ENCODE measurements at places on chromosomes 12 and 14. TPM values are rescaled to one million over a fixed set of nuclear protein-coding genes. Genes with fewer than 3 reads are reported as not detected.
A peak's percentile ranks its signal among the peaks of the same experiment; 100 is the strongest.

RNF34 gene
- 87.8 TPM for total RNA-seq

RERG gene
- total RNA-seq = not detected

CELA1 gene
- total RNA-seq = not detected

RAD9B gene
- total RNA-seq = 3.0 TPM

IGF1 gene
- total RNA-seq = not detected

- DNase-seq = peak; percentile 31
These were observed 1.5 kb upstream of the FBRSL1 start for GRCh38 chr12:132488127-132489077.

CLEC1B gene
- total RNA-seq = not detected

- DNase-seq = no peak
These were observed 310.8 kb downstream of the BCL11B start for GRCh38 chr14:98961191-98961590.

- no peak for DNase-seq
These were observed 23.9 kb downstream of the PHLDA1 start for GRCh38 chr12:76007640-76008039.

DNA sequence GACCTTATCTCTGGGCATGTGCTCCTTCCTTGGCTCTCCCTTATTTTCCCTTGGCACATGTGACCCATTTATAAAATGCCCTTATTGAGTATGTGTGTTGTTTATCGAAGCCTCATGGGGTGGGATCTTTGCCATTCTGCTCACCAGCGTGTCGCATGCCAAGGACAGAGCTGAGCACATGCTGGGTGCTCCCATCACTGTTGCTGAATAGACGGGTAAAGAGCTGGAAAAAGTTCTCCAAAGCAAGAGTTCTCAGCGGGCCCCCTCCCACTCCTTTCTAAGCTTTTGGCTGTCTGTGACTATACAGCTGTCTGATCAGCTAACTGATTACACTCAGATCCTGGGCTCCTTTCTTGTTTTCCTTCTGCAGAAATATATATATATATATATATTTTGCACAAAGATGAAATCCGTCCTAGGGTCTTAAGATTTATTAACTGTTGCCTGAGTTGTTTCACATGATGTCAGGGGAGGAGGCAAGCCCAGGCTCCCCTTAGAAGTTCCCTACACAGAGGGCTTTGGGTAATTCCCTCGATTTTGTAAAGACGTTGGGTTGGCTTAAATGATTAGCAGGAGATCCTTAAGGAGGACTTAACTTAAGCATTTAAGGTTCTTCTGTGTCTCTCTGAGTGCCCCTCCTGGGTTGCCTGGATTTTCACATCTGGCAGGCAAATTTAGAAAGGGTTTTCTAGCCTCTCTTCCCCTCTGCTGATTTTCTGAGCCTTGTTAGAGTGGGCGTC, 71.6 kb downstream of the TMEM132C start:
- DNase-seq = no peak

DNA sequence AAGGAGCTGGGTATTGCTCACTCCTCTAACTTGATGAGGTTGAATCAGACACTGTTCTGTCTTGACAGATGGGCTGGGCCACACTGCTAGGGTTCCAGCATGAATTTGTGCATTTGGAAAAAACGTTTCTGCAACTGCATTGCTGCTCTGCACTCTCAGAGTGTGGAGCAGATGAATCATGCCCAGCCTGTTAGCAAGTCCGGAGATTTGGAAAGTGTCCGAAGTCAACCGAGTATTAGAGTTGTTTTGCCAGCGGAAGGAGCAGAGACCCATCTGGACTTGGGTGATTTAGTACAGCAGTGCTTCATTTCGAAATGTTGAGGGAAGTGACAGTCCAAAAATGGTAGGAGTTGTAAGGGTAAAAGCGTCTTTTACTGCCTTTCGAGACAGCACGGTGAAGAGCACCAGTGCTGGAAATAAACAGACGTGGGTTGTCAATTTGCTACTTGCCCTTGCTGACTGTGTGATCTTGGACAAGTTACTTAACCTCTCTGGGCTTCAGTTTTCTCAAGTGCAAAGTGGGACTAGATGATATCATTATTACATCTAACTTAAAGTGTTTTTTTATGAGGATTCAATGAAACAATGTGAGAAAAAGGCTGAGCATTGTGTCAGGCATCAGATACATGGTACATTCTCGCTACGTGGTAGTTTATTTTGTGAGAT, 139.5 kb downstream of the CHST11 start:
- no peak for DNase-seq

DNA sequence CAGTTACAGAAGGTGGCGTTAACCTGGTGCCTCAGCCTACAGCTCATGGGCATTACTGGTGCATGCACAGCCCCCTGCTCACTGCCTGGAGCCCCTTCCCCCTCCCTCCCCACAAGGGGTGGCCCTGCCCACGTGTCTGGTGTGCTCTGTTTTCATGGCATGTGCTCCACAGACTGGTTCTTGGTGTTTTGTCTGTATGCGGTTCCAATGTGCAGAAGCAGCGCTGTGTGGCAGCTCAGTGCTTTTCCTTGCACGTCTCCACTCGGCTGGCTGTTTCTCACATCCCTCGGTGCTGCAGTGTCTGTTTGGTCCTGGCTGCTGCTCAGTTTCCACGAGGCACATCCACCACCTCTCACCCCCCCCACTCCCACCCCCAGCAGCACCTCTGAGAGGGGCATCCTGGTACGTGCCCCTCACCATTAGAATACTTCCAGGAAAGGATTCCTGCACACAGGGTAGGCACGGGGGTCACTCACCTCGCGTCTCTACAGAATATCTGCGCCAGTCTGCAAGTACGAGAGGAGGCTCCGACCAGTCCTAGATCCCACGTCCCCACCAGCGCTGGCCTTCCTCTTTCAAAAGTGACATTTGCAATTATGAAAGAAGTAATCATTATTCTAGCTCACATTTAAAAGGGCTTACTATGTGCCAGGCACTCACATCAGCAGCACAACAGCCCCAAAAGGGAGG, 27.1 kb downstream of the DIO3 start:
- no peak for DNase-seq

DNA sequence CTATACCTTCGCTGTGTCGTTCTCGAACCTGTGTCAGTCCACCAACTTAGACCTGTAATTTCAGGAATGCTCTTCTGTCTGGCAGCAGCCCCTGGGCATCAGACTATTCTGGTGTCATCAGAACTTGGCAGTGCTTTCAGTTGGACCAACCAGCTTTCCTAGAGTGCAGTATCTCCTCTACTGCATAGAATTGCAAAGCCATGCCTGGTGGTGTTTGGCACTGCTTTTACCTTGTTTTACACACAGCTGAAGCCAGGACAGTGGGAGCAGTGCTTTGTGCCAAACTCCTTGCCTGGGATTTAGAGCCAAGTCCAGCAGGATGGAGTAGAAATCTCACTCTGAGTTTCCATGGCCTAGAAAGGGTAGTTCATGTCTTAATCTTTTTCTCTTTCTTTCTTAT, 1.5 kb downstream of the FLVCR2 start:
- no peak for DNase-seq

GRCh38 chr12:96809522-96809921, 97.5 kb upstream of the NEDD1 start:
- no peak for DNase-seq

SIX6 gene
- total RNA-seq = not detected

KRT6C gene
- not detected for total RNA-seq

RIPK3 gene
- 18.8 TPM for total RNA-seq

SYCP3 gene
- 0.36 TPM for total RNA-seq

HSPB8 gene
- total RNA-seq = not detected

DNA sequence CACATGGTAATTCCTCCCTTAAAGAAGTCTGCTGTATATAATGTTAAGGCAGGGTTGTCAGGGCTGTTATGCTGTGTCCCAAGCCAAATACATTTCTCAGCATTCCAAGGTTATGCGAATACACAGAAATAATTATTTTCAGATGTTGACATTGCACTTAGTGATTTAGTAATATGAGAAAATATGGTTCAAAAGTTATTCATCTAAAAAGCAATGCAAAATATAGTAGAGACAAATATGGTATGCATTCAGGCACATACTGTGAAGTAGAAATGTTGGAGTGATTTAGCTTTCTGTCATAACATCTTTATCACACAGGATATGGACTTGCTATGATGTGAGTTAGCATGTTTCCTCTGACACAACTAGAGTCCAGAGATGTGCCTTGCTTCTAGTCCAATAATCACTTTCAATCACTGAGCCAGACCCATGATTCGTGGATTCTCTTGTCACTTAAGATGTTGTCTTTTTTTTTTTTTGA, 70.0 kb downstream of the PDE3A start:
- no peak for DNase-seq

Data from OCI-LY7 (cell line).